ENCODE measurements at places on chromosomes 1 and 21. TPM values are rescaled to one million over a fixed set of nuclear protein-coding genes. Genes with fewer than 3 reads are reported as not detected.

UBE2U gene
- polyA plus RNA-seq = not detected

AADACL4 gene
- not detected for polyA plus RNA-seq

BACH1 gene
- polyA plus RNA-seq = 4.8 TPM

PLPPR5 gene
- polyA plus RNA-seq = not detected

PLA2G2D gene
- not detected for polyA plus RNA-seq

KCNJ10 gene
- polyA plus RNA-seq = 0.12 TPM

AK5 gene
- polyA plus RNA-seq = 0.07 TPM

TAL1 gene
- 0.94 TPM for polyA plus RNA-seq

ACOT11 gene
- 1.5 TPM for polyA plus RNA-seq

EPS8L3 gene
- 0.90 TPM for polyA plus RNA-seq

FCRL4 gene
- not detected for polyA plus RNA-seq

CAPZA1 gene
- polyA plus RNA-seq = 20.8 TPM

ELK4 gene
- 2.5 TPM for polyA plus RNA-seq

CACHD1 gene
- 3.5 TPM for polyA plus RNA-seq

S100A14 gene
- polyA plus RNA-seq = 1.6 TPM

GORAB gene
- 4.2 TPM for polyA plus RNA-seq

SPRR1A gene
- polyA plus RNA-seq = not detected

KRTAP13-2 gene
- not detected for polyA plus RNA-seq

OR2L8 gene
- not detected for polyA plus RNA-seq
